GM13977 (cell line): ENCODE measurements at places on chromosomes 16 and 17.

- DNase-seq: no peak
Measured at GRCh38 chr17:8708025-8708461, 36.6 kb downstream of the CCDC42 start.

DNA sequence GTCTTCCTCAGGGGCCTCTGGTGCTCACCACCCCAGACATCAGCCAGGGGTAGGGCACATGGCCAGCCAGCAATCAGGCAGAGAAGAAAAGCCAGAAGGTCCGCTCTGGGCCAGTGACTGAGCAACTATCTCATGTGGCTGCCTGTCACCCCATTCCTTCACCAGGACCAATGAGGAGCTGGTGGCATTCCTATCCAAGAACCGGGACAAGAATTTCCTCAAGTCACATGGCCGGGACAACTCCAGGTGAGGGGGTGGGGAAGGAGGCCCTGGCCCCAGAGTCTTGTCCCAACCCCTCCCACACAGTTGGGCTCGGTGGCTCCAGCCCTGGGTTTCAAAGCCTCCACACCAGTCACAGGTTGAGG is 9.4 kb downstream of the XYLT2 start:
- DNase-seq: no peak

- DNase-seq: peak; percentile 87
Measured at GRCh38 chr17:43720311-43721060, 38.1 kb downstream of the SOST start.

DNA sequence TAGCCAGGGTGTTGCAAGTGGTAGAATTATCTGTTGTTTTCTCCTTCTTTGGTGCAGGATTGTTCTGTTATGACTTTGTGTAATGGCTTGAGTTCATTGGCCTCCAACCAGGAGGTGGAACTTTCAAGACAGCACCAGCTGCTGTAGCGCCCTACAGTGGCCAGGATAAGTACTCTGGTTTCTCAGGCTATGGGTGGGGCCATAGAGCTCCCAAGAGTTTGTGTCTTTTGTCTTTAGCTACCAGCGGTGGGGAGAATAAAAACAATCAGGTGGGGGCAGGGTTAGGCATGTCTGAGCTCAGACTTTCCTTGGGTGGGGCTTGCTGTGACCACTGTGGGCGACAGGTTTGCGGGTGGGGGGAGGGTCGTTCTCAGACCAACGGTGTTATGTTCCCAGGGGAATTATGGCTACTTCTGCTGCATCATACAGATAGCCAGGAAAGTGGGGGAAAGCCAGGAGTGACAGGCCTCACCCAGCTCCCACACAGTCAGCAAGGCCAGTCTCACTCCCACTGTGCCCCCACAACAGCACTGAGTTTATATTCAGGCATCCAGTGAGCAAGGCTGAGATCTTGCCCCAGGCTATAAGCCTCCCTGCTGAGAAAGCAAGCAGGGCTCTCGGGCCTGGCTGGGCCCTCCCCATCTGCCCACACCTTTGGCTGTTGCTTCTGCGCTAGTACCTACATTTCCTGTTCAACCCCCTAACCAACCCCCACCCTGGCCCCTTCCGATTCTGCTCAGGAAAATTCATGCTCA is 15.4 kb downstream of the ABCA10 start:
- no peak for DNase-seq

- no peak for DNase-seq
Measured at GRCh38 chr16:14356064-14356463, 274.0 kb downstream of the PARN start.

- no peak for DNase-seq
Measured at GRCh38 chr16:60739737-60740683, 1296.2 kb downstream of the CDH8 start.

- DNase-seq: no peak
Measured at GRCh38 chr17:17900615-17901520, 64.1 kb upstream of the SREBF1 start.

DNA sequence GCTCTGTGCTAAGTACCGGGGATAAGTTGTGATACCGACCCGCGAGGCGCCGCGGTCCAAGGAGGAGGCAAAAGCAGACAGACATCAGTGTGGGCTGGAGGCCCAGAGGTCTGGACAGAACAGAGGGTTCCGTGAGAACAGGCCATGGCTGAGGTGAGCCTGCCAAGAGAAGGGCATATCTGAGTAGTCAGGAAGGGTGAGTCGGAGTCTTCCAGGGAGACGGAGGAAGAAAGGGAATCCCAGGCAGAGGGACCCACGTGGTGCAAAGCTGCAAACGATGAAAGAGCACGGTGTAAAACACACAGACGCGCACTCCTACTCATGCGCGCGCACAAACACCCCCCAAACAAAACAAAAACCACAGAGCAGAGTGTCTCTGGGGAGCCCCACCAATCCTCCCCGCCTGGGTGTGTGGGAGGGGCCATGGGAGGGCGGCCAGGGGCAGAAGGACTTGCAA is 18.1 kb downstream of the RHBDL3 start:
- no peak for DNase-seq

DNA sequence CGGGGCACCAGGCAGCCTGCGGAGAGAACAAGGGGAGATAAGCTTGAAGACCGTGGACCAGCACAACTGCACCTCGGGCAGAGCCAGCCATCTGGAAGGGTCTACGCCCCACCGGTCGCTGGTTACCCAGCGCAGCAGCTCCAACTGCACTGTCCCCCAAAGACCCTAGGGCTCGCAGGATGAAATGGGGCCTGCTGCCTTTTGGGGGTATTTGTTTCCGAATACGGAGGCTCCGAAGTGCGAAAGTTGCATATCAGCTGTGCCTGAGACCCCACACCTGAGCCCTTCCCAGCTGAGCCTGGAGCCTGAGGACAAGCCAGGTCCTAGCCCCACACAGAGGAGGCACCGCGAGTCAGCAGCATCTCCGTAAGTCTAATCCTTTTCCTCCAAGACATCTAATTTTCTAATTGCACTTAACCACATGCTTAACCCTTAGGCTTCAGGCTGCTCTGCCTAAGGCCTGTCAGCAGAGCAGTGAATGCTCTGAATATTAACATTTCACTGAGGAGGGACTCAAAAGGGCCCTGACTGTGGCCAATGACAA is 4.0 kb downstream of the KIFC3 start:
- no peak for DNase-seq

DNA sequence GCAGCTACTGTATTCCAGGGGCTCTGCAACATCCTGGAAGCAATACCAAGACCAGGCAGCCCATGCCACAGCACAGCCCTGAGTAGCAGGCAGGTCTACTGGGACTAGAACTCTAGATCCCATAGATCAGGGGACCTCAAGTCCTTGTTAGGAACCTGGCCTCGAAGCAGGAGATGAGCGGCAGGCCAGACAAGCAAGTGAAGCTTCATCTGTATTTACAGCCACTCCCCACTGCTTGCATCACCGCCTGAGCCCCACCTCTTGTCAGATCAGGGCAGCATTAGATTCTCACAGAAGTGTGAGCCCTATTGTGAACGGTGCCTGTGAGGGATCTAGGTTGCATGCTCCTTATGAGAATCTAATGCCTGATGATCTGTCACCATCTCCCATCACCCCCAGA is 295.7 kb upstream of the TNRC6C start:
- no peak for DNase-seq

GRCh38 chr16:5143761-5144620 is 46.4 kb upstream of the EEF2KMT start:
- no peak for DNase-seq

GRCh38 chr16:27226476-27226875 is 23.1 kb downstream of the KDM8 start:
- DNase-seq: no peak

- DNase-seq: no peak
Measured at GRCh38 chr16:72210555-72210954, 38.6 kb upstream of the PMFBP1 start.

DNA sequence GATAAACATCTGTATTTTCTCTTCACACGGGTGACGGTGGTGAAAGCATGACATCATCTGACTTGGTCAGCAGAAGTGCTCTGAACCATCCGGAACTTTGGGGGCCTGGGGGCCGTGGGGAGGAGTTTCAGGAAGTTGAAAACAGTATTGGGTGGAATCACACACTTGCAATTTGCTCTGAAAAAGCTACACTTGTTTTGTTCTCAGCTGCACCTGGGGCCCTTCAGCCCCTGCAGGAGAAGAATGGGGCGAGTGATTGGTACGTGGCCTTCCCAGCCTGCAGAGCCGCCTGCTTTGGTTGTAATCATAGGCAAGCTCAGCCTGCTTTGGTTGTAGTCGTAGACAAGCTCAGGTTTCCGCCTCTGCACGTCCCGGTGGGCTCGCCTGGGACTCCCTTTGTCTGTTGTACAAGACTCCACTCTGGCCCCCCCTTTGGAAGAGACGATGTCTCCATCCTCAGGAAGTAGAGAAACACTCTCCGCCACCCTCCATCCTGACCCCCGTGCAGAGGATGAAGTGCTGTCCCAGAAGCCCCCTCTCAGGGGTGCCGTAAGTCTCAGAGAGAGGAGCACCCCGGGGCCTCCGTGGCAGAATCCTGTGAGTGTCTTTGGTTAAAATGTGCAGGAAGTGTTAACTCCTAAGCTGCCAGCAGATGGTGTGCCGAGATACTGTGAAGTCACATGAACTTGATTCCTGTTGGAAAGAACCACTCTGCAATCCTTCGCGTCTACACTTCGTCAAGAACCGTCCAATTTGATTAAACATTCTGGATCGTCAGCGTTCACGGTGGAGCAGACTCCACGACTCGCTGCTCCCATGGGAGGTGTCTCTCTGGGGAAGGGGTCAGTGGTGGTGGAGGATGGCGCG is 5.4 kb downstream of the BANP start:
- peak; percentile 83 for DNase-seq

DNA sequence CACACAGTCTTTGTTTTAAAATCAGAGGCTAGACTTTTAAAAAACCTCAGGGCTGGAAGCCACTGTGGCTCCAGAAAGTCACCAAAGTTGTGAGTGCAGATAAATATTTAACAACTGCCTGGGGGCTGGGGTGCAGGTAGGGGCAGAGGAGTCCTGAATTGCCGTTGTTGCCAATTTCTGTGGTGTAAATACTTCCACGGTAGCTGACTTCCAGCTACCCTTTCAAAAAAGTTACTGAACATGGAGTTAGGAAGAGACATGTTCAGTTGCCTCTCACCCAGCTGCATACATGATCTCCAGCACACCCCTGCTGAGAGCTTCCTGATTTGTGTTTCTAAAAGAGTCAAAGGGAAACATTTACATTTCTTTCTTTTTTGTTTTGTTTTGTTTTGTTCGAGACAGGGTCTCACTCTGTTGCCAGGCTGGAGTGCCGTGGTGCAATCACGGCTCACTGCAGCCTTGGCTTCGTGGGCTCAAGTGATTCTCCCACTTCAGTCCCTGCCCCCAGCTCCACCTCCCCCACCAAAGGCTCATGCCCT is 58.7 kb downstream of the PLXDC1 start:
- DNase-seq: no peak

- DNase-seq: no peak
Measured at GRCh38 chr17:74042744-74043486, 160.6 kb upstream of the RPL38 start.

GRCh38 chr17:17352836-17353624 is 49.9 kb downstream of the NT5M start:
- no peak for DNase-seq

- peak; percentile 40 for DNase-seq
Measured at GRCh38 chr16:1913327-1914083, 4.7 kb downstream of the HS3ST6 start.

- no peak for DNase-seq
Measured at GRCh38 chr17:34586346-34586846, 7.0 kb downstream of the TMEM132E start.

GRCh38 chr17:81576621-81577277 is 24.6 kb upstream of the FAAP100 start:
- DNase-seq: no peak
